ENCODE measurements at places on chromosomes 16 and 17.

DNA sequence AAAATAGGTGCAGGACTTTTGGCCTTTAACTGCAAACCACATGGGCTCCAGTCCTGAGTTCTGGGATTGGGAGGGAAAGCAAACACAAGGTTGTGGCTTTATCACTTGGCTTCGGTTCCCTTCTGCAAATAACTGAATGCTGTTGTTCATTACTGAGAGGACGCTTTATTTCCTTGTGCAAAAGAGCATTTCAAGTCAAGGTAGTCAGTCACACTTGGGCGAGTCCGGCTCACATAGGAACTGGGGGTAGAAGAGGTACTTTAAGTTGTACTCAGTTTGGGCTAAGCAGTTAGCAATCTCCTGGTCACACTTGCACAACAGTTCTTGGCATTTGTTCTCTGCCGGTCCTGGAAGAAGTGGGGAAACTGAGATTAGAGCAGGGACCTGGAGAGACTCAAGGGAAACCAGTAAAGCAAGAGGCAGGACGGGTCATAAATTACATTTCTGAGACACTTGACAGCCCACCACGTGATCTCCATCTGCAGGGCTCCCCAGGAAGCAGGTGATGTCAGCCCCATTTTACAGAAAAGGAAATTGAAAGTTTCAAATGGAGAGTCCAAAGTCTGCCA is 21.6 kb downstream of the PLA2G10 start:
- no peak for DNase-seq

- peak; percentile 91 for DNase-seq
These were observed 1.1 kb downstream of the PSMB10 start for GRCh38 chr16:67935402-67936123.

GRCh38 chr17:55002458-55002857 is 33.9 kb downstream of the STXBP4 start:
- no peak for DNase-seq

DNA sequence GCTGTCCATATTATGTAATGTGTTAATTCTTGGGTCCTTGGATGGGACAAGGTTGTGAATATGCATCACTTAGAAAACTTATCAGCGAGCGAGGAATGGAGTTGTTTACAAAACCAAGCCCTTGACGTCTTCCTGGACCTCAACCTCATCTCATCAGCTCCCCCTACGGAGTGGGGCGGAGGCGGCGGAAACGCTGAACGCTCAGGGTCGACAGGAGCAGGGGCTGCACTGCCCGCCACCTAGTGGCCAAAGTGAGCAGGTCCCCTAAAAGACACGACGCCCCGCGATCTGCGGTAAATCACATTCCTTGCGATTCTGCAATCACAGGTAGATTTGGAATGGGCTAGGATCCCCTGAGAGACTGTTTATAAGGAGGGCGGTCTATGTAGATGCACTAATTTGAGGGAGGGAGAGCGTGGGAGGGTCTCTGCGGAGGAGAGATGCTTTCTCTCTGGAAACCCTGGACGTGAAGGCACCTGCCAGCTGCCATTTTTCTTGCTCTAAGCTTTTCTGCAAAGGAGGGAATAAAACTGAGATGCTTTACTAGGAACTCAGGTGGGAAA is 5.4 kb upstream of the ICAM2 start:
- DNase-seq: peak; percentile 20

GRCh38 chr16:8751481-8752311 is 45.7 kb downstream of the TMEM186 start:
- no peak for DNase-seq

GRCh38 chr17:75472119-75472518 is 15.7 kb downstream of the TMEM94 start:
- DNase-seq: peak; percentile 41

DNA sequence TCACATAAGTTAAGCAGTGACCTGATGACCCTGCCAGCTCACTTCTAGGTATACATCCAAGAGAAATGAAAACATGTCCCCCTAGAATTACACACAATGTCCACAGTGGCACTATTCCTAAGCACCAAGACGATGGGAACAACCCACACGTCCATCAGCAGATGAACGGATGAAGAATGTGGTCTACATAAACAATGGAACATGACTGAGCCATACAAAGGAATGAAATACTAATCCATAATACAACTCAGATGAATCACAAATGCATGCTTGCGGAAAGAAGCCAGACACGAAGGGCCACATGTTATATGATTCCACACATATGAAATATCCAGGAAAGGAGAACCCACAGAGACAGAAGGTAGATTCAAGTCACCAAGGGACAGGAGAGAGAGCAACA is 17.4 kb downstream of the USP22 start:
- DNase-seq: no peak

DNA sequence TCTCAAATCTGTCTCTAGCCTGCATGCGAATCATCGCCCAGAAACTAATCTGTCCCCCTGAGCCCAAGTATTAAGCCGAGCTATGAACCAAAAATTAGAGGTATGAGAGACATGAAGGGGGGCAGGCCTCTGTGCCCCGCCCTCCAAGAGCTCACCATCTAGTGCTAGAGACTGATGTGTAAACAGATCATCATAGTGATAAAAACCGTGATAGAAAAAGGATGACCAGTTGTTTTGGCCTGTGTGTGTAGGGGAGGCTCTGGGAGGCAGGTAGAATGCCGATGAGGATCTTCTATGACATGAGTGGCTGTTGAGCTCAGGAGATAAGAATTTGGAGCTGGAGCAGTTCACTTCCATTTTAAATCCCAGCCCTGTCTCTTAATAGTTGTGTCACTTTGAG is 89.1 kb upstream of the TBX2 start:
- DNase-seq: no peak

DNA sequence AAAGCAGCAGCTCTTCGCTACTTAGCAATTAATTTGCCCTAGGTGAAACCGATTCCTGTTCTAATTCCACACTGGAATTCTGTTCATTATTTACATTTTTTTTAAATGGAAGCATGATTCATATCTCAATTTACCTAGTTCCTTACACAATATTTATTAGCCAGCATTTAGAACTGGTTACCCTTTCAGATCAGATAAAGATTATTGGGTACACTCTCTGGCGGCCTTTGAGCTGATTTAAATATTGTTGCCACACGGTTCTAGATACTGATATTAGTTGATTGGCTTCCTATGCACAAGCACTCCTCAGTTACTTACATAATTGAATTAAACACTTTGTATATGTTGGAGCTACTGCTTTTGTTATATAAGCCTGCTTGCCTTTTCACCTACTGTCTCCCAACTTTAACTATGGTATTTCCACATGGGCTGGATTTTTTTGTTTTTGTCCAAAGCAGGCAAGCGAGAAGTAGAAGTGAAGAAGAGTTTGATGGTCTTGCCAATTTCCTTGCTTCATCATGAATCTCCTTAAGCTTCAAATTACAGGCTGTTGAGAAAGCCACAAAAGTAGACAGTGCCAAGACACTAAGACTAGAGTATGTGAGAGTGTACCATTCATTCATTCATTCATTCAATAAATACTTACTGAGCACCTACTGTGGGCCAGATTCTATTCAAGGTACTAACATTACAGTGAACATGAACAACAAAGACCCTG is 3.9 kb upstream of the ALDH3A2 start:
- DNase-seq: no peak

DNA sequence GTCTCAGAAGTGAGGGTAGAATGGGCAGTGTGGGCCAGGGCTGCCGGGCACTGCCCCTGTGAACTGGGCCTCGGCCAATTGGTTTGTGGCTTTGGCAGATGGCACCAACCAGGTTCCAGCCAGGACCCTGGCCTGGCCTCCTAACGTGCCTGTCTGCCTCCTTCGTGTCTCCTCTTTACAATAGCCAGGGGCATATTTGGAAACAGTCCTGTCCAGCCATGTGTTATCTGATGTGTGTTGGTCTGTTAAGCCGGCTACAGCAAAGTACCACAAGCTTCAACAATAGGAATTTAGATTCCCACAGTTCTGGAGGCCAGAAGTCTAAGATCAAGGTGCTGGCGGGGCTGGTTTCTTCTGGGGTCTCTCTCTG is 14.6 kb downstream of the CRISPLD2 start:
- no peak for DNase-seq

DNA sequence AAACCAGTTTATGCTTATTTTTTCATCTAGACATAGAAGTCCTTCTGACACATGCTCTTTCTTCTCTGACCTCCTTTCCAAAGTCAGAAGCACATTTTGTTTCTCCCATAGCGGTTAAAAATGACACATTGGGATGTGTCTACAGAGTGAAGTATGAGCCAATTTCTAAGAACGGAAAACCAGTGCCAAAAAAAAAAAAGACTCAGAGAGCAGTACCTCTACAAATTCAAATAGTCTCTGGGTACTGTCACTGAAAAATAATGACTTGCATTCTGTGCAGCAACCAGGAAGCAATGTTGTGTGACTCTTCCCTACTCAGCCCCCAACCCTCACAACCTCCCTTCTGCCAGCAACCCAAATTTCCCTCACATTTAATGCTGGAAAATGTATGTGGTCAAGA is 145.5 kb upstream of the PMFBP1 start:
- DNase-seq: no peak

DNA sequence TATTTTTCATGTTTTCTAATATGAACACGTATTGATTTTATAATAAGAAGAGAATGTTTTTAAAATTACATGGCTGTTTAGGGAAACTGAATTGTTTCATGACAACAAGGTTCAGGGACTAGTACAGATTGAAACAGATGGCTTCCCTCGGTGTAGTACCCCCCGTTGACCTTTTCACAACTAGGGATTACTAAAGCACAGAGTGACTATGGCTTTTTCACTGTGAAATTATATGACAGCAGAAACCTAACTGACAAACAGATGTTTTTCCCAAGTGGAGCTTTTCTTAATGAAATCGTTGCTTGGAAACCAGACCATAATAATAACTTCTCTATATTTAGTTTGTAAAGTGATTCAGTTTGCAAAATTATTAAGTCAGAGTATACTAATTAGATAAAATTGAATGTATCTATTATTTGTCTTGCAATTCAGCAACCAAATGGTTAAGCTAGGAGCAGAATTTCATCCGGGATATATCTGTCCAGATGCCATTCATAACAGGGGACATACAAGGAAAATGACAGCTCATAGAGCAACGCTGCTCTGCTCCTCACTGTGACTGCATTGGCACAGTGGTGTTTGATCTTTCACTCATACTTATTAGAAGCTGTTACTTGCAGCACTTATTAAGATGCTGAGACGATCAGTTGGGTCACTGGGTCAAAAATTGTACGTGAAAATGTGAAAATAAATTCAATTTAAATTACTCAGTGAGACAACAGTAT is 111.7 kb downstream of the TANGO6 start:
- no peak for DNase-seq

GRCh38 chr17:34269969-34270368 is at the start of gene CCL7:
Gene CCL7 (plus strand): TSS chr17:34270221. CDS start chr17:34270291, 70 bp downstream.
- no peak for DNase-seq

DNA sequence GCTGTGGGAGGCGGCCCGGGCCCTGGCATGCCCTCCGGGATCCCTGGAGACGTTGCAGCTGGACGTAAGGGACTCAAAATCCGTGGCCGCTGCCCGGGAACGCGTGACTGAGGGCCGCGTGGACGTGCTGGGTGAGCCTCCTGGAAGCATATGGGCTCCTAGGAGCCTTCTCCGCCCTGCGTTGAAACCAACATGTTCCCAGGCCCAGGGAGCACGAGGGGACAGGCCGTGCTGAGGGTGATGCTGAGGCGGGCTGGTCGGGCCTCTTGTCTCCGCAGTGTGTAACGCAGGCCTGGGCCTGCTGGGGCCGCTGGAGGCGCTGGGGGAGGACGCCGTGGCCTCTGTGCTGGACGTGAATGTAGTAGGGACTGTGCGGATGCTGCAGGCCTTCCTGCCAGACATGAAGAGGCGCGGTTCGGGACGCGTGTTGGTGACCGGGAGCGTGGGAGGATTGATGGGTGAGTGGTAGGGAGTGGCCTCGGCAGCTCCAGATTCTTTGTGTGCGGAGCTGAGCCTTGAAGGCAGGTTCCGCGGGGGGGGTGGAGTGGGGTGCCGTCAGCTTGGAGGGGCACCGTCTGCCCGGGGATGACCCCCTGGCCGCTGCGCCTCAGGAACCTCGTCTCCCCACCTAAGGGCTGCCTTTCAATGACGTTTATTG is 567 bp downstream of the HSD17B1 start:
- DNase-seq: no peak

GRCh38 chr17:58308173-58308984 is 20.2 kb downstream of the TSPOAP1 start:
- no peak for DNase-seq

GRCh38 chr16:56426585-56426984 is 1.2 kb upstream of the AMFR start:
- no peak for DNase-seq

GRCh38 chr16:3546986-3547682 is 30.1 kb downstream of the NLRC3 start:
- no peak for DNase-seq

- DNase-seq: no peak
These were observed 80.1 kb upstream of the RPL38 start for GRCh38 chr17:74123350-74123749.

- DNase-seq: no peak
These were observed 116.6 kb upstream of the SALL1 start for GRCh38 chr16:51267681-51268080.

GRCh38 chr16:17038415-17038814 is 432.3 kb downstream of the XYLT1 start:
- DNase-seq: no peak

DNA sequence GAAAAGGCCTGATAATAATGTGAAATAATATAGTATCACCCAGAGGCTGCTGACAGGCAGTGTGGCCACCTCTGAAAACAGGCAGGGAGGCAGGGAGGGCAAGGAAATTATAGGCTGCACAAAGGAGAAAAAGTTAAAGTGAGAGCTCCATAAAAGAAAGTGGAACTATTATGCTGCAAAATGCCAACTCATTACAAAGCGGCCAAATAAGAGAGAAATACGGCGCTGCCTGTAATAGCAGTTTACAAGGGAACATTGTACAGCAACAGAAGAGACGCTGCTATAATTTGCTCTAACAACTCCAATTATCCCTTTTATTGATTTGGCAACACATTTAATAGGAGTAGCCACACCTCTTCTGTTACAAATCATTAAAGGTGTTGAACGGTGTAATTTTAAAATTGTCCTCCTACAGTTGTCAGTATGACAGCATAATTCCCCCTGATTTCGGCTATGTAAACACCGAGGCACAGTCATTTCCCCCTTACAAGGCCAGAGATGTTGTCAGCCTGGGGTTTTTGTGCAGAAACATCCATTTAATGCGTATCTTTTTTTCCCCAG is 120.3 kb downstream of the MRM1 start:
- DNase-seq: no peak

- DNase-seq: no peak
These were observed 36.6 kb upstream of the EMP2 start for GRCh38 chr16:10616756-10617640.
